ENCODE measurements at places on chromosomes 7 and 10.

DNA sequence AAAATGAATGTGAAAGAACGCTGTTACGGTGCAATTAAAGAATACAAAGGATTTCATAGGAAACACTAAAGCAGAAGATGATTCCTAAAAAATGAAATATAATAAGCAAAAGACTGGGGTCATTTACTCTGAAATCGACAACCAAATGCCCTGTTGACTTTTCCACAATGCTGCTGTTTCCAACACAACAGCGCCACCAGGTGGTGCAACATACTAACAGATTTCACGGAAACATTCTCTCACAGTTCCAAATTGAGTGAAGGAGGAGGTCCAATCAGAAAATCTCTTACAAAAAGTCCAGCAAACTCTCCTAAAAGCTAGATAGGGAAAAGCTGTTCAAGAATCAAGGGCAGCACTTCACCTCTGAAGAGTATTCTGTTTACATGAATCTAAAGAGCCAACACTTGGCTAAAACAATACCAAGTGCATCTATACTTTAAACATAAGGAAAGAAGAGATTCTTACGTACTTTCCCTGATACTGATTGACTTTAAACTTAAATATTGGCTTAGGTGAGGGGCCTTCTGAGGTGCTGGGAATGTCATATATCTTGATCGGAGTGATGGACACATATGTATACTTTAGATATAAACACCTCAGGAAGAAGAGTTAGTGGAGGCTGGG is 55.9 kb downstream of the UPF2 start:
- DNase-seq: peak; percentile 61

- no peak for DNase-seq
Observed at GRCh38 chr10:26048756-26049155, 114.7 kb downstream of the MYO3A start.

- no peak for DNase-seq
Observed at GRCh38 chr7:47954231-47954911, 6.1 kb upstream of the PKD1L1 start.

- no peak for DNase-seq
Observed at GRCh38 chr7:157900011-157900410, 563.2 kb downstream of the DNAJB6 start.

- no peak for DNase-seq
Observed at GRCh38 chr7:1555046-1555812, 776 bp downstream of the TMEM184A start.

- no peak for DNase-seq
Observed at GRCh38 chr10:49651917-49652316, 27.5 kb upstream of the C10orf53 start.

- DNase-seq: no peak
Observed at GRCh38 chr7:1548438-1548831, 7.6 kb downstream of the TMEM184A start.

DNA sequence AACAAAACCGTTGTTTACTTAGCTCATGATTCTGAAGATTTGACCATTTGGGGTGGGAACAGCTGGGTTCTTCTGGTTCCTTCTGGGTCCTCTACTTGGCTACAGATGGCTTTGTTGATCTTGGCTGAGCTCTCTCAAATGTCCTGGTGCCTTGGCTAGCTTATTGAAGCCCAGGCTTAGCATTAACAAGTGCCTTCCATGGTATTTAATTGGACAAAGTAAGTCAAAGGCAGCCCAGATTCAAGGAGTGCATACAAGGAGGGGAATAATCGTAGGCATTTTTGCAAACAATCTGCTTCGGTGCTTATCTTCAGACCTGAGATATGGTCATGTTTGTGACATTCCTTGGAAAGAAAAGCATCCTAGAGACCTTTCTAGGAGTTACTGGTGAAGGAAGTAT is 81.4 kb downstream of the ADCYAP1R1 start:
- DNase-seq: no peak

GRCh38 chr7:55622241-55622640 is 49.9 kb upstream of the VOPP1 start:
- DNase-seq: no peak
